Epithelial cell of proximal tubule (primary cell): ENCODE measurements at places on chromosomes 11 and 22. TPM values are rescaled to one million over a fixed set of nuclear protein-coding genes. Genes with fewer than 3 reads are reported as not detected.

BBOX1 gene
- total RNA-seq: not detected in 2 replicates

DNA sequence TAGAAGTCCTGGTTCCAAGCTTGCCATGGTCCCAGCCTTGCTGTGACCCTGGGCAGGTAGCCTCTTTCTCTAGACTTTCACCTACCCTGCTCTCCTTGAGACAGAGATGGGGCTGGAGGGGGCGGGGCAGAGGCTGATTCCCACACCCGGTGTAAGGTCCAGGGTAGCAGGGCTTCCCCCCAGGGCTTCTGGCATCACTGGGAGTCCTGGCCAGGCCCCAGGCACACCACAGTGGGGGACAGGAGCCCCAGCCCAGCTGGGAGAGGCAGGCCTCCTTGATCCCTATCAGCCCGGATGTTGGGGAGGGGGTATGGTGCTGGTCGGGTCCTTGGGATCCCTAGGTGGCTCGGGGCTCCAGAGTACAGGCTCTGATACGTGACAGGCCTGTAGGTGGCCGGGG is 1.7 kb upstream of the NUDT8 start:
- DNase-seq: no peak

- no peak for DNase-seq
Measured at GRCh38 chr11:108121274-108122155, at the start of gene ACAT1. Gene ACAT1 (plus strand): TSS chr11:108121567. CDS start chr11:108121607, 40 bp downstream.

- DNase-seq: no peak
Measured at GRCh38 chr11:37908219-37908548, 1310.1 kb upstream of the RAG2 start.

SYT13 gene
- total RNA-seq: 5.4 and 6.4 TPM in 2 replicates

DNA sequence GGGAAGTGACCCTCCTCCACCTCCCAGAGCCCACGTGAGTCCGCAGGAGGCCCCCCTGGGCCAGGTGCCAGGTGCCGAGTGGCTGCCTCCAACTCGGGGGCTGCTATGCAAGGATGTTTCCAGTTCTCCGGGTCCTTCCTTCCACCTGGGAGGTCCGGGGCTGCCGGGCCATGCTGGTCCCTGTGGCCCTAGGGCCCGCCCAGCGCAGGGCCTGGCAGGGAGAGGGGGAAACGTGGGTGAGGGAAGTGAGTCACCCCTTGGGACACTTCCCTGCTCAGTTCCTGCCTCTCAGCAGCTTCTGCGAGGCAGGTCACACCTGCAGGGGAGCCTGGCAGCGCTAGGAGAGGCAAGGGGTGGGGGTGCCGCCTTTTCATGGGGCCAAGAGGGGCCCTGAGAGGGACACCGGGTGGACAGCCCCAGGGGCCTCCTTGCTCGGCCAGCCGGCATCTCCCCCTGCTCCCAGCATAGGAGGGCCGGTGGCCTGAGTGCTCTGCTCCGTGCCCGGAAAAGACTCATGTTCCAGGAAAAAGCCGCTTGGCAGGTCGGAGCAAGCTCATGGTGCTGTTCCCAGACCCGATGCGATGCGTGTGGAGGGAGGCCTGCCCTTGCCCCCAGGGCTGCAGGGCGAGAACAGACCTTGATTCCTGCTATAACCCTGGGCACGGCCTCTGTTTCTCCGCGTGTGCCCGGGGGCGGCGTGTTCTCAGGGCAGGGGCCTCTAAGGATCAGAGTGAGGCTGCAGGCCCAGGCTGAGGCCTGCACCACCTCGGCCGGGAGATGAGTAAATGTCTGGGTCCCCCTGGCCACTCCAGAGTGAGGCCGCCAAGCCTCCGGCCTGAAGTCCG is 30.3 kb upstream of the WNT7B start:
- DNase-seq: peak; percentile 43
